Left kidney (tissue), 8 donors: ENCODE measurements at places on chromosomes 16 and 17. TPM values are rescaled to one million over a fixed set of nuclear protein-coding genes. Genes with fewer than 3 reads are reported as not detected.

DNA sequence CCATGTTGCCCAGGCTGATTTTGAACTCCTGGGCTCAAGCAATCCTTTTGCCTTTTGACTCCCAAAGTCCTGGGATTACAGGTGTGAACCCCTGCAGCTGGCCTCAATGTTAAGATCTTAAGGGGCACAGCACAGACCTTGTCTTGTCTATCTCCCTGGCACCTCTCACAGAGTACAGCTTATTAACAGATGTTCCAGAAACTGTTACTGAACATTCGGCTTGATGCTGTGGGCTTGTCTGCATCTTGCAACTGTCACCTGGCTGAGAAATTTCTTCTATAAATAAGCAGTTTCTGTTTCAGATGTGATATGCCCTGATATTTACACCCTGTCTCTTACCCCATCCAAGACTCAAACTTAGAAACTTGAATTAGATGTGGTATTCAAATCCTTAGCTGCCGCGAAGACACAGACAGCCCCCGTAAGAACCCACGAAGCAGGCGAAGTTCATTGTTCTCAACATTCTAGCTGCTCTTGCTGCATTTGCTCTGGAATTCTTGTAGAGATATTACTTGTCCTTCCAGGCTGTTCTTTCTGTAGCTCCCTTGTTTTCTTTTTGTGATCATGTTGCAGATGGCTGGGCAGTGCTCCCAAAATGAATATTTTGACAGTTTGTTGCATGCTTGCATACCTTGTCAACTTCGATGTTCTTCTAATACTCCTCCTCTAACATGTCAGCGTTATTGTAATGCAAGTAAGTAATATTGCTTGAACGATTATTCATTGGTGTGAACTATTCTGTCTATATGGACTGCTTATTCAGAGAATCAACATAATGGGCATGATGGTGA is at the start of gene TNFRSF17:
TNFRSF17 (plus strand) TSS at position 450 of the 791 bp plus-strand sequence; CDS start at position 565, 115 bp downstream.
- DNase-seq, result no peak

Gene KRTAP4-3
- polyA plus RNA-seq, result not detected

- DNase-seq, result no peak
Measured at GRCh38 chr16:79587897-79588296, 12.6 kb downstream of the MAF start.

DNA sequence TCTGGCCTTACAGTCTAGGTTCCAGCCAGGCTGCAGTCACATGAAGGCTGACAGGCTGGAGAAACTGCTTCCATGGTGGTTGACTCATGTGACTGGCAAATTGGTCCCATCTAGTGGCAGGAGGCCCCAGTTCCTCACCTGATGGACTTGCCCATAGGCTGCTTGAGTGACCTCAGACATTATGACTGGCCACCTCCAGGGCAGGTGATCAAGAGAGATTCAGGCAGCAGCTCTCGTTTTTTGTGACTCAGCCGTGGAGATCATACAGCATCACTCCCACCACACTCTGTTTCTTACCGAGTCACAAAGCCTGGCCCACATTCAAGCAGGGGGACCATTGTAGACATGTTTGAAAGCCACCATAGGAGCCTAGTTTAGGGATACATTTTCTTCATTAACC is 34.5 kb downstream of the SIAH1 start:
- no peak for DNase-seq

DNA sequence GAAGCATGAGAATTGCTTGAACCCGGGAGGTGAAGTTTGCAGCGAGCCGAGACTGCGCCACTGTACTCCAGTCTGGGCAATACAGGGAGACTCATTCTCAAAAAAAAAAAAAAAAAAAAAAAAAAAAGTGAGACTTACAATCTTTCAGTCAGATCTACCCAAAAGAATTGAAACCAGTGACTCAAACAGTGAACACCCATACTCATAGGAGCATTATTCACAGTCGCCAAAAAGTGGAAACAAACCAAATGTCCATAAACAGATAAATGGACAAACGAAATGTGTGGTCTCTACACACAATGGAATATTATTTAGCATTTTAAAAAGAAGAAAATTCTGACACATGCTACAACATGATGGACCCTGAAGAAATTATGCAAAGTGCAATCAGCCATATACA is 9.1 kb upstream of the SCNN1B start:
- DNase-seq, result no peak

DNA sequence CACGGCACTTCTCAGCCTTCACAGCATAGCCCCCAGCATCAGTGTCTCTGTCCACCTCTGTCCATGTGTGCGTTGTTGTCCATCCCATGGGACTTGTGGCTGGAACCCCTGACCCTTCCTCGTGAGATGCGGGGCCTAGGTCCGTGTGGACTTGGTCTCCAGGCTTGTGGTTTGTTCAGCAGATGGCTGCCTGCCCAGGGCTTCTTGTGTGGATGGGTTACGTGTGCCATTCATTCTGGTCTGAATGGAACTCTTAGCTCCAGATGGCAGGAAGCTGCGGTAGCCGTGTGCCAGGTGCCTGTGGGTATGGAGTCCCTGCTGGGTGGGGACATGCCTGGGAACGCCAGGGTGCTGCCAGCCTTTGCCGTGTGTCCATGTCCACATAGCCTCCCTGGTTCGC is 31.7 kb upstream of the NUDT16L1 start:
- no peak for DNase-seq

Gene GRIN2C
- 0.18 TPM for polyA plus RNA-seq

- no peak for DNase-seq
Measured at GRCh38 chr17:81741594-81742452, 29.7 kb downstream of the SLC25A10 start.

Gene MAFG
- polyA plus RNA-seq, result 12.1 TPM

Gene CTRL
- 8.0 TPM for polyA plus RNA-seq

- no peak for DNase-seq
Measured at GRCh38 chr16:3774156-3774767, 56.9 kb upstream of the TRAP1 start.

Gene ABCA3
- 6.3 TPM for polyA plus RNA-seq

GRCh38 chr17:7713782-7714181 is 3.8 kb upstream of the DNAH2 start:
- no peak for DNase-seq

DNA sequence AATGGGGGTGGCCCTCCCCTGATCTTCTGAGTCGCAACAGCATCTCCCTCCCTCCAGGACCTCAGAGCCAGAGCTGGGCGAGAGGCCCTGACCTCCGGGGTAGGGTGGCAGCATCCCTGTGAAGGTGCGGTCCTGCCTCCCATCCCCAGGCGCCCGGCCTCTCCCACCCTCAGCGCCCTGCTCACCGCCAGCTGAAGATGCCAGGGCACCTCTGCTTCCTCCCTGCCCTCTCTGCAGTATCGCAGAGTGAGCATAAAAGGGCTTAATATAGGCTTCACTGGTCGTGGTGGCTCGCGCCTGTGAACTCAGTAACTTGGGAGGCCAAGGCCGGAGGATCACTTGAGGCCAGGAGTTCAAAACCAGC is 10.7 kb upstream of the MPP2 start:
- DNase-seq, result no peak

- no peak for DNase-seq
Measured at GRCh38 chr17:14296166-14296910, 4.5 kb upstream of the HS3ST3B1 start.
